ENCODE measurements at places on chromosomes 12 and 14.
A peak's percentile ranks its signal among the peaks of the same experiment; 100 is the strongest.

GRCh38 chr14:88013750-88014349 lies 8.9 kb downstream of the GPR65 start:
- DNase-seq, result peak; percentile 65

DNA sequence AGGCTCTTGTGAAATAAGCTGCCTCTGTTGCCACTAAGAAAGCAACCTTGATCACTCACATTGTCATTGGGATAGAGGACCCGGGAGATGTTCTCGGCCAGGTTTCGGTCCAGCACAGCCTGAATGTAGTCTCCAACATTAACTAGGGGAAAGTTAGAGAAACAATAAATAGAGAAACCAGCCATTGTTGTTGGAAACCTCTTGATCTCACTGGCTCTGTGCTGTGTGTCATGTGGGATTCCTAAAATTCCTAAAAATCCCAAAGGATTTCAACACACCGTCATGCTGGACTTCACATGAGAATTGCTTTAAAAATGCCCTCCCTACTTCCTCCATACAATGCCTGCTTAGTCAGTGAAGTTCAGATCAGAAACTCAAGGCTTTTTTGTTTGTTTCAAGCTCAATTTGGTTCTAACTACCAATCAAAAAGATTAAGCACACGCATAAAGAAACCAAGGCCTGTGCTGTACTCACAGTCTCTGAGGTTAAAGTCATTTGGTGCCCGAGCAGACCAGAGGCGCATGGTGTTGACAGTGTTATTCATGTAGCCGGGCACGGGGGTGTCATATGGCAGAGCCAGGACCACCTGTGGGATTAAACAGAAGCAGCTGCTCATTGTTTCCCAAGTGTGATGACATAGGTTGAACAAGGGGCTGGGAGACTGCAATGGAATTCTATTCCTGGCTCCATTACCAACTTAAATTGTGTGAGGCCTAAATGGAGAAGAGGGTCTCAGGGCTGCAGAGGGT lies 23.6 kb downstream of the PYGL start:
- no peak for DNase-seq

GRCh38 chr12:118036672-118037411 lies 20.3 kb downstream of the RFC5 start:
- no peak for DNase-seq

- no peak for DNase-seq
Observed at GRCh38 chr12:129558036-129558435, 345.8 kb downstream of the TMEM132D start.

- DNase-seq, result no peak
Observed at GRCh38 chr14:95668235-95668772, 17.9 kb upstream of the TCL1B start.

DNA sequence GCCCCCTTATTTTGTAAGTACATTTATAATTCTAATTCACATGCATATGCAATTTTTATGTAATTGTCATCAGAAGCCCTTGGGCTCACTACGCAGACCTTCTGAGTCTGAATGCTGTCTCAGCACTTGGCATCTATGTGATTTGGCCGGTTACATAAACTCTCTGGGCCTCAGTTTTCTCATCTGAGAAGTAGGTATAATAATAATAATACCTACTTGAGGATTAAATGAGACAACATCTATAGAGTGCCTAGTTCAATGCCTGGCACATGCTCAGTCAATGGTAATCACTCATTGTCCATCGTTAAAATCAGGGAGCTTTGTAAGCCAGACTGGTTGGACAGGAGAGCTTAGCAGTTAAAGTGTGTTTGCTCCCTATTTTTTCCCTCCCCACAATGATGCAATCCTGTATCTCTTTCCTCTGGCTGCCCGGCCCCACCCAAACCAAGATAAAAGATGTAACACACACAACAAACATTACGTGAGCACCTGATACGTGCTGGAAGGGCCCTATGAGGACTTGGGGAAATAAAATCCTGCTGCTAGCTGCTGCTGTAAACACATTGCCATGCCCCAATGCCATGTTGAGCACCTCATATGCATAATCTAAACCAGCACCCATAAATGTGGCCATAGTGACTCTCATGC lies 235.0 kb downstream of the CRADD start:
- no peak for DNase-seq

DNA sequence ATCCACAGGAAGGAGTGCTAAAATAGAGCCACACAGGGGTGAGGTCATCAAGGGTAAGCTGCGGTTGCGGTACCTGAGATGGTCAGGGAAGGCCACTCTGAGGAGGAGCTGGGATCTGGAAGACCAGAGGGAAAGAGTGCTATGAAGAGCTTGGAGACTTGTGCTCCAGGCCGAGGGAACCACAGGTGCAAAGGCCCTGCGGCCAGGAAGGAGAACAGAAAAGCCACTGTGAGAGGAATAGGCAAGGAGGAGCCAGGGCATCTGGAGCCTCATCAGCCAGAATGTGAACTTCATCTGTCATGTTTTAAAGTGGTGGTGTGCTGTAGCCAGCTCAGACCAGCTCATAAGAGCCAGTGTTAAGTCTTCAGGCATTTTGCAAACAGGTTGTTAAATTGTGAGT lies 5.5 kb upstream of the CCDC197 start:
- no peak for DNase-seq

- DNase-seq, result no peak
Observed at GRCh38 chr12:73274976-73275375, 1002.8 kb downstream of the TRHDE start.

GRCh38 chr12:31226639-31227038 lies 99.3 kb downstream of the SINHCAF start:
- no peak for DNase-seq

- DNase-seq, result no peak
Observed at GRCh38 chr14:22666203-22666893, 22.2 kb upstream of the OR6J1 start.

DNA sequence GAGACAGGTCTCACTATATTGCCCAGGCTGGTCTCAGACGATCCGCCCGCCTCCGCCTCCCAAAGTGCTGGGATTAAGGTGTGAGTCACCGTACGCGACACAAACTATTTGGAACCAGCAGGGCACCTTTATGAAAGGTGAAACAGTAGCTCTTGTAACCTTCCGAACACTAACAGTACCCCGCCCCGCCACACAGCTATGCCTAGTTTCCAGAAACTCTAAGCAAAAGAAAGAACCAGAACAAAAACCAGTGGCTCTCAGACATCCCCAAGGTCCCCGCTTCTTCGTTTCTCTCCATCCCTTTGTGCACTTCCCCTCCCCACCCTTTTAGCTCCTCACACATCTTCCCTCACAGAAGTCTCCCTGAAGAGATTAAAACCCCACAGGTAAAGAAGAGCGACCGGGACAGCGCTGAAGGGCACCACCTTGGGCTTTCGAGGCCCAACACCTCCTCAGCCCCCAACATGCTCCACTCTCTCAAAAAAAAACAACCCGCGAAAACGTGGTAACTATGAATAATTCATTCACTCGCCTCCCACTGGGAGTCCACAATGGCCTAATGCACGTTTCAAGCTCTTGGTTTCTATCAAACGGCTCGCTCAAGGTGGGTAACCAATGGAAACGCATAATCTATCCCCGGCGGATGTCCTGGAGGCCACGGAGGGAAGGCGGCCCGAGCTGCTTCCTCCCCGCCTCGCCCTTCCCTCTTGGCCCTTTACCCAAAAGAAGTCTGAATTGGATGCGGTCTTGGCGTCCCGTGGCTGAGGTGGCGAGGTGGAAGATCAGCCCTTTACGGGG lies 877 bp downstream of the BAG5 start:
- DNase-seq, result peak; percentile 69

DNA sequence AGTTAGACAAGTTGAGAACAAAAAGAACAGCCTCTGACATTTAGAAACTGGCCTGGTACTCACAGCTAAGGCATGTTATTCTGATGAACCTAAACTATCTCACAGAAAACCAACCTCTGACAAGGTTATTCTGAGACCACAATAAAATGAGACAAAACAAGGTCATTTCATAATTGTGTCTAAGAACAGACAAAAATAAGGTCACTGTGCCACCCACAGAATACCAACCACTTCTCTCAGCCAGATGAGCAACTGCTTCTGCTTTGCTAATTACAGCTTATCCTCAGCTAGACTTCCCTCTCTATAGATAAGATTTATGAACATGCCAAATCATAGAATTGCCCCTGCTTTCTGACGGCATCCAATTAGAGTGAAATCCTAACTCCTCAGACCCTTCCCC lies 52.2 kb upstream of the CRACR2A start:
- DNase-seq, result no peak

GRCh38 chr12:22600181-22600580 lies 24.8 kb upstream of the ETNK1 start:
- DNase-seq, result no peak

GRCh38 chr12:64895526-64895925 lies 71.1 kb downstream of the TBC1D30 start:
- DNase-seq, result no peak

- no peak for DNase-seq
Observed at GRCh38 chr14:63468294-63468693, 74.9 kb downstream of the PPP2R5E start.
